Activated gamma-delta T cell treated with Interleukin-2 at 50 U/mL for 16 hours (primary cell): ENCODE measurements at places on chromosomes 16 and 17.

DNA sequence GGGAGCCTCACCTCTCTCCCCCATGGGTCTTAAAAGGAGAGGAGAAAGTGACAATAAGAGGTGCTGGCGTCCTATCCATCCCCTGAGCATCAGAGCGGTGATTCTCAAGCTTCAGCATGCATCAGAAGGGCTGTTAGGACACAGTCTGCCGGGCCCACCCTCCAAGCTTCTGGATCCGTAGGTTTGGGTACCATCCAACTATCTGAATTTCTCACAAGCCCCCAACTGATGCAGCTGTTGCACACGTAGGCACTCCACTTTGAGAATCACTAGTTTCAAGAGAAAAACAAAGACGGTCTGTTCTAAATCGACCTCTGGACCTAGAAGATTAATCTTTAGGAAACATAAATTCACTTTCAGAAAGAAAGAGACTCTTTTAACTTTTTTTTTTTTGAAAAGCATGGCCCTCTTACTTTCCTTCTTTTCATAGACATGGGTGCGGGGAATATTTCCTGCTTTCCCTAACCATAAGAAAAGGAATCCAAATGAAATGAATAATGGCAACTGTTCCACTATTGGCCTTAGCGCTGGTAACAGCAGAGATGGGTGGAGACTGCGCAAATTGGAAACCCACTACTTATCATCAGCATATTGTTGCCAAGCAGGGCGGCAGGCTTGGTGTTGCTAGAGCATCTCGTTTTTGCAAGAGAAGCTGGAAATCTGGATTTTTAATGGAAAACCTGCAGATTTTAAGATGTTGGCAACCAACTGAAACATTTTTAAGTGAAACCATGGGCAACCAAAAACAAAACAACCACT is 144.4 kb downstream of the GAS7 start:
- no peak for DNase-seq

DNA sequence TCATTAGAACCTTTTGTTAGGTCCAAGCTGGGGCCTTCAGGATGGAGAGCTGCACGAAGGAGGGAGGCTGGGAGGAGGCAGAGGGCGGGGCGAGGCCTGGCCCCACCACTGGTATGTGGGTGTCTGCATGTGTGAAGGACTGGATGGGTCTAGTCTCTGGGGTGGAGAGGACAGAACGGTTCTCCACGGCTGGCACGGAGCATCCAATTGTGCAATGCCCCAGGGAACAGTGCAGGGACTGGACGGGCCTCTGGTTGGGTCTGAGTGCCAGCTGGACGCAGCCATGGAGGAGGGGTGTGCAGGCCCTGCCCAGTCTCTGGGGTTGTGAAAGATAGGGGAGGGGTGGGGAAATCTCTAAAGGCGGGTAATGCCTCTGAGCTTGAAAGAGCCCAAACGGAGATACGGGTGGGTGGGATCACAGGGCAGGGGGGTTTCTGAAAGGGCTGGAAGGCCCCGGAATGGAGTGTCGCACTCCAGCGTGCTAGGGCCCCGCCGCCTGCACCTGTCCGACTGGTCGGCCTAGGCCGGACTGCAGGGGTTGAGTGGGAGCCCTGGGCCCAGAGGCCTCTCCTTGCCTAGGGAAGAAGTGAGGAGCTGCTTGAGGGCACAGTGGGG is 1.6 kb downstream of the PPL start:
- DNase-seq, result no peak

DNA sequence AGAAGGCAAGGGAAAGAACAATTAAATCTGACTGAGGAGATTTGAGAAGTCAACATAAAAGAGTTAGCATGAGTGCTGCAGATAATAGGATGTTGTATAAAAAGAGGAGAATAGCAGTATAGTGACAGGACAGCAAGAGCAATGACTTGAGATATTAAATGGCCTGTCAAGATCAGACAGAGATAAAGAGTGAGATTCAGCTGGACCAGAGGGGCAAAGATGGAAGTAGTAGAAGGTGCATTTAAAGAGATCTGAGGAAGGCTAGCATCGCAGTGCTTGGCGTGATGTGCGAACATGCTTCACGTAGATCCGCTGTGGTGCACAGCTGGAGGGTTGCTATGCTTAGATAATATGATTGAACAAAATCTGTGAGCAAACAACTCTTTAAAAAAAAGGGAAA is 1422.6 kb upstream of the CDH8 start:
- no peak for DNase-seq

GRCh38 chr17:17453088-17453487 is 23.7 kb upstream of the MED9 start:
- DNase-seq, result no peak

GRCh38 chr16:17448640-17449638 is 21.8 kb downstream of the XYLT1 start:
- peak; percentile 20 for DNase-seq

DNA sequence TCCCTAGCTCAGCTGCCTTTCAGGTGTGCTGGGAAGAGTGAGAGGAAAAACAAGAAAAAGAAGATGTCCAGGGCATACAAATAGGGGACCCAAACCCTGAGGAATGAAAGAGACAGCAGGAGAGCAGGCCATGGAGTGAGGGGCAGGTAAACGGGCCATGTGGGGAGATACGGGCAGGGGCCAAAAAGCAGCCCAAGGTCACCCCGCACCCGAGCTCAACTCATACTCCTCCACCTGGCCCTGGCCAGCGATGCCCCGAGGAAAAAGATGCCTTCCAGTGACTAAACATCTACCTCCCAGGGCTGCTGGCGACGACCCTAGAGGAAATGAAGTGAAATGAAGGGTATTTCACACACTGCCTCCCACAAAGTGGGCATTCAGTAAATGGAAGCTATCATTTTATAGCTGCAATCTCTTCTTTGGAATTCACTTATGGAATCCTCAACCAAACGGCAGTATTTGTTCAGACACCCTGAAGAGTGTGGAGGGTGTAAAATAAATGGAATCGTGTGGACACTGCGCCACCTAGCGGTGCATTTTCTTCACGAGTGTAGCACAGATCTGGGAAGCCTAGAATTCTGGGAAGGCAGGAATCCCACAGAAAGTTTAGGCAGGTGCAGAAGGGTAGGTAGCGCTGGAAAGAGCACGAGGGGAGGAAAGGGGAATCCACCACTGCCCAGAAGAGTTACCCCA is 14.9 kb downstream of the ELAC2 start:
- peak; percentile 42 for DNase-seq

GRCh38 chr16:67207249-67208091 is 8.5 kb downstream of the ELMO3 start:
- DNase-seq, result no peak

- no peak for DNase-seq
Observed at GRCh38 chr17:80921159-80921558, 70.5 kb upstream of the CHMP6 start.

DNA sequence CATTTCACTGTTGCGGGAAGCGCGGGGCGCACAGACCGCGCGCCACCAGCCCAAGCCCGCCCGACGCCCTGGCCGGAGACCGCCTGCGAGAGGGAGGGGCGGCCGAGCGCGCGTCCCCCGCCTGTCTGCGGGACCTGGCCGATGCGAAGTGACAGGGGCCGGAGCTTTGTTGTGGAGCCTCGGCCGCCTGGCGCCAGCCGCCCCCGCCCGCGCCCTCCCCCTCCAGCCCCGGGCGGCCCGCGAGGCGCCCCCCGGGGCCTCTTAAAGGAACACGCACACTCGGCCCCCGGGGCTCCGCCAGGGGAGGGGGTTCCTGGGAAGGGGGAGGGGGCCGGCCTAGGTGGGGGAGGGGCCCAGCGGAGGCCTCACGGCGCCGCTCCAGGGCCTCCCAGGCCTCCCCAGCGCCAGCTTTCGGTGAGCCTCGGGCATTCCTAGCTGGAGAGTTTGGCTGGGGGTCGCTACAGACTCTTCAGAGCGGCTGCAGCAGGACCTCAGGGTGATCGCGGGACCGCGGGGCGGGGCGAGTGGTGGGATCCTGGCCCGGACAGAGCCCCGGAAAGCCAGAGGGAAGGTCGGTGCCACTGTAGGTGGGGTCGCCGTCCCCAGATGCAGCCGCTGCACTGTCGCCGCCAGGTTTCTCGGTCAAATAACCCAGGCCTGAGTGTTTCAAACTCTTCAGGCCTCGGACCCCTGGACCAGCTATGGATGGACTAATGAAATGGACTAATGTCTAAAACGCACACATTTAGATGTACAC is 2.4 kb upstream of the TBX2 start:
- no peak for DNase-seq

DNA sequence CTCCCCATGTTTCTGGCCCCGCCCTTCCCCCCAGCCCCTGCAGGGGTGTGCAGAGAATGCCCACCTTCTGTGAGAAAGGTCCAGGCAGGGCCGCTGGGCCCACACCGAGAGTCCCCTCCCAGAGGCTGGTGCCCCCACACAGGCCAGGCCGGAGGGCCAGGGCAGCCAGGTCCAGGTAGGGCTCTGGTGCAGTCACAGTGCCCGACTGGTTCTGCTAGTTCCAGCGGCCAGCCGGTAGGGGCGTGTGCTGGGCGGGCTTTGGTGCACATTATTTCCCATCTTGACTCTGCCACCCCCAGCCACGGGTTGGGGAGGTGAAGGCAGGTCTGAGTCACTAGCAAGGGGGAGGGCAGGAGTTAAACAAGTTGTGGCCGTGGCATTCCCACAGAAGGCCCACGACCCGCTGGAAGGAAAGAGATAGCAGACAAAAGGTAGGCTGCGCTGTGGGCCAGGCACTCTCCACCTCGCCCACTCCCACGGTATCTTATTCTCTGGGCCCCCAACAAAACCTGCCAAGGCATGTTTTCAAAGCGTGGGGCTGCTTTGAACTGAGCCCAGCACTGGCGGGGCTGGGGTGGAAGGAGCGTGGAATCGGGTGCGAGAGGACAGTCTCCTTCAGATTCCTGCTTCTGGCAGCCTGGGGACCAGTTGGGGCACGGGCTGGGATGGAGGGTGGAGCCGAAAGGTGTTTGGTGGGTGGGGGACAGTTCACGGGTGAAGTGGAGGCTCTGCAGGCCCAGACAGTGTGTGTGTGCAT is 1.9 kb downstream of the EPN3 start:
- DNase-seq, result no peak

DNA sequence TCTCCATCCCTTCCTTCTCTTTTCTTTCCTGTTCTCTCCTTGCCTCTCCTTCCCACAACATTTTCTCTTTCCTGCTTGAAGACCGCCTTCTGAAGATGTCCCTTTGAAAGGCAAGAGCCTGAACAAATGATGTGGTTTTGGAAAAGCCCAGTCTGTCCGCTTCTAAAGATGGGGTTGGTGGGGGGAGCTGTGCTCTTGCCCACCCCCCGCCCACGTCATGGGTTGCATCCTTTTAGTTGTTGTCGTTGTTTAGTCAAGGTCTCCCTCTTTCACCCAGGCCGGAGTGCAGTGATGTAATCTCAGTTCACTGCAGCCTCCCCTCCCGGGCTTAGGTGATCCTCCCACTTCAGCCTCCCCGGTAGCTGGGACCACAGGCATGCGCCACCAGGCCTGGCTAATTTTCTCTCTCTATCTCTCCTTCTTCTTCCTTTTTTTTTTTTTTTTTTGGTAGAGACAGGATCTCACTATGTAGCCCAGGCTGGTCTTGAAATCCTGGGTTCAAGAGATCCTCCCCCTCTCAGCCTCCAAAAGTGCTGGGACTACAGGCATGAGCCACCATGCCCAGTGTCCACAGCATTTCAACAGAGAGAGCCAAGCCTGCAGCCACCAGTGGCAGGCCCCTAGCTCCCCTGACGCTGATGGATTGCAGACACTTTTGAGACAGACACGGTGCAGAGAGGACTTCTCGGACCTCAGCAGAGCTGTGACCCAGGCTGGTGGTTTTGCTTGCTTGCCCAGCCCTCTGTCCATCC is 26.0 kb upstream of the CIBAR2 start:
- no peak for DNase-seq

GRCh38 chr17:40659911-40660310 is 5.1 kb downstream of the KRT222 start:
- DNase-seq, result no peak

GRCh38 chr17:37067555-37068111 is 118.9 kb downstream of the AATF start:
- no peak for DNase-seq

- no peak for DNase-seq
Observed at GRCh38 chr16:84959045-84959576, 52.2 kb downstream of the ZDHHC7 start.

DNA sequence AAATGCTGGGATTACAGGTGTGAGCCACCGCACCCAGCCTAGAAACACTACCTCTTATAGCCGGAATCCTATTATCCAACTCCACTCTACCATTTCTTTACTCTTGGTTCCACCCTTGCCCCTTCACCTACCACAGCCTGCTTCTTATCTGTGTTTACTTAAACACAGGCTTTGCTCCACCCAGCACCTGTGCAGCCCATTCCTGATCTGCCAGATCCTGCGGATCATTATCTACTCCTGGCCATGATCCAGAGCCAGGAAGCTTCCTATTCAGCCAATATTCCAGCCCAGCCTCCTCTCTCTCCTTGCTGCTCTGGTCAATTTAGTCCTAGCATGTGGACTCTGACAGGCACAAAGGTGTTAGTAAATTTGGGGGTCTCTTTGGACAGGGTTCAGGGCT is 98.8 kb upstream of the MED13 start:
- no peak for DNase-seq

- DNase-seq, result peak; percentile 61
Observed at GRCh38 chr16:75065149-75065505, 51.5 kb downstream of the LDHD start.

DNA sequence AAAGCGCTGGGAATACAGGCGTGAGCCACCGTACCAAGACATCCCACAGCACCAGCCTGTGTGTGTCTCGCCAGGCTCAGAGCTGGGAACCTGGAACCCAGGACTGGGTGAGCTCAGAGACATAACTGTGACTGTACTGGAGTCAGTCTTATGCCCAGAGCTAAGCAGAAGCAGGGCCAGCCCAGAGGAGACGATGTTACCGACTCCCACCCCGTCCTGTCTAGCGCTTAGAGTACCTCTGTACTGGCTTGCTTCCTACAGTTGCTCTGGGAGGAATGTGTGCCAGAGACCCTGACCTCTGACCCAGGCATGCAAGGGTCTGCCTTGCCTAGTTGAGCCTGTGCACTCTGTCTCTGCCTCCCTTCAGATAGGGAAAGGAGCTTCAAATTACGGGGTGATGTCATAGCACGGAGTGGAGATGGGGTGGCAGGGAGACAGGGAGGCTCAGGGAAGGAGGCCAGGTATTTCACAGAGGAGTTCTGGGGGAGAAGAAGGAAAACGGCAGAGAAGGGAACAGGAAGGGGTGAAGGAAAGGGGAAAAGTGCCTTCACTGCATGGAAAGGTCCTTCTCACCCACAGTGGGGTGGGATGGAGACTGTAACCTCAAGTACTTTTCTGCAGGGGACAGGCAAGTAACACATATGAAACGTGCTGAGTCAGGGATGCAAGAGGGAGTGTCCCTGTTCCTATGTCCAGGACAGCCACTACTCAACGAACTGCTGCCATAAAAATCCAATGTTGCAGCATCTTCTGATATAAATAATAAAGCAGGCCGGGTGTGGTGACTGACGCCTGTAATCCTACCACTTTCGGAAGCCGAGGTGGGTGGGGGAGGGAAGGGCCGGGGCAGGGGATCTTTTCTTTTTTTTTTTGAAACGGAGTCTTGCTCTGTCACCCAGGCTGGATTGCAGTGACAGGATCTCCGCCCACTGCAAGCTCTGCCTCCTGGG is 5.8 kb upstream of the ARMC5 start:
- DNase-seq, result no peak

GRCh38 chr17:39924691-39925055 is 2.7 kb downstream of the ORMDL3 start:
- DNase-seq, result no peak
